ENCODE measurements at places on chromosomes 12 and 14.
A peak's percentile ranks its signal among the peaks of the same experiment; 100 is the strongest.

- DNase-seq, result no peak
These were observed 70.9 kb downstream of the FERMT2 start for GRCh38 chr14:52879958-52880357.

GRCh38 chr12:107775093-107775721 is 703 bp downstream of the ASCL4 start:
- peak; percentile 7 for DNase-seq

DNA sequence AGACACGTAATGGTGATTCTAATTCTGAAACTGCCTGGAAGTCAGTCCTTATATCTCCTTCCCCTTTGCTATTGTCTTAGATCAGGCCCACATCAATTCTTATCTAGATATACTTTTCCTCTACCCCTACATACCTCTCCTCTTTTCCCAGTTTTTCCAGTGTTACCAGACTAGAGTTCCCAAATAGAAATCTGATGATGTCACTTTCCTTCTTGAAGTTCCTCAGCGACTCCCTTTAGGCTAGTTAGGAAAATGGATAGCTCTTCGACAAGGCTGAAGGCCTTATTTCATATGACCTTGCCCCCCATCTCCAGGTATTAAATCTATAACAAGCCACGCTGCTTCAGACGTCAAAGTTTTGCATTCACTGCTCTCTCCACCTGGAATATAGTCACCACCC is 201.1 kb upstream of the ATP2B1 start:
- no peak for DNase-seq

DNA sequence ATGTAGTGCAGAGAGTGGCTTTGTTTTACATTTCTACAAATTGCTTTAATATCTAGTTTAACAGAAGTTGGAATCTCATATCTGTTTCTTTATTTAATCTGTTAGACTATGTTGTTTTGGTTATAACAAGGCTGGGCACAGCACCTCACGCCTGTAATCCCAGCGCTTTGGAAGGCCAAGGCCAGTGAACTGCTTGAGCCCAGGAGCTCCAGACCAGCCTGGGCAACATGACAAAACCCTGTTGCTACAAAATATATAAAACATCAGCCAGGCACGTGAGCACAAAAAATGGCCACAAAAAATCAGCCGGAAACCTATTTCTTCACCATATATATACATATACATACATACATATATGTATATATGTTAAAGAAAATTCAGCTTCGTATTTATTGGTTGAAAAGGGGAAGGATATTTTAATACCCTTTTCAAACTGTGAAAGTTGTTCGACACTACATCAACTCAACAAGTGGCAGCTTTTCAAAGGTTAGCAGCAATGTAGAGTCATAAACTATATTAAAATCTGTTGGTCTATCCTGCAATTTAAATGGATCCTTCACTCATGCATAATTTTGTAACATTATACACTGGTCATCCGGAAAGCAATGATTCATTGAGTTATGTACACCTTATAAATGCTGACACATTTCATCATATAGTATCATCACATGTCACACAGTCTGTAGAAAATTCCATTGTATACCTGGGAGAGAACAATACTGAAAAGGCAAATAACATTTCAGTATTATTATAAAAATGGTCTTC is 7.1 kb downstream of the NR2C1 start:
- DNase-seq, result no peak

DNA sequence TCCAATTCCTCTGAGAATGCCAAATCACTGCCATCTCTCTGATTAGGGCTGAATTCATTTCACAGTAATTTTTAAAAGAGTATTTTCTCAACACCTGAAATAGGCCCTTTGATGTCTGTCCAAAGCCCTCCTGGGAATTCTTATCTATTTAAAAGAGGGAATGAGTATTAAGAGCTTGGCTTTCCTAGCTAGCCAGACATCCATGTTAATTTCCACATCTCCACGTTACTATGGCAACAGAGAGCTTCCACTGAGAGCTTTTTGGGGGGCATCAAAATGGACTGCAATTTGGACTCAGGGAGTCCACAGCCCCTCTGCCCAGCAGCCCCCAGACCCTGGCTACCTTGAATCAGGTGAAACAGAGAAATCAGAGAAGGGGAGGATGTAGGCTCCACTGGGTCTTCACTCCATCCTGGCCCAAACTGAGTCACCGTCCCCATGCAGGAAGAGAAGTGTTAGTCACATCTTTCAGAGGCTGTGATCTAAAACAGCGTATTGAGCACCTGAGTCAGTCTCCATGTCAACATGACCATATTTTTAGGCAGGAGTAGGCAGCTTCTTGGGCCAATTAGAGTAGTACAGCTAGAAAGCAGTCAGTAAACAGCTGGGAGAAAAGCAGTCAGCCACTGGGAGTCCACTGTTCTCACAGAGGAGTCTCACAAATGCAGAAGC is 7.0 kb upstream of the FICD start:
- no peak for DNase-seq

DNA sequence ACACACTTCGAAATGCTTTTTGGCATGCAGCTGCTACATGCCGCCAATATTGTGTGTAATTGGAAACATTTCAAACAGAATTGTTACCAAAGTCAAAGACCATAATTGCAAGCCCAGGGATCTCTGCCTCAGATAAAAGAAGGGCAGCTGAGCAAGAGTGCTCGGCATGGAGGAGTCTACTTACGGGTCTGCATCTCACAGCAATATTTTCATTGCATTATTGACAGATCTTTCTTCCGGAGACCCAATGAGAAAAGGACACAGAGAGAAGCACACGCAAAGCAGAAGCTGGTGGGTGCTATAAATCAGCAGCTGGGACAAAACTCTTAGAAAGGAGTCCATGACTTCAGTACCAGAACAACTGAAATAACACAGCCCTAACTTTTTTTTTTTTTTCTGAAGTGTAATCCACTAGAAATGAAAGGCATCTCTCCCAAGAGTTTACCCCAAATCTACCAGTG is 4.9 kb downstream of the PRICKLE1 start:
- no peak for DNase-seq

- no peak for DNase-seq
These were observed 390.2 kb upstream of the PRICKLE1 start for GRCh38 chr12:42979746-42980145.

DNA sequence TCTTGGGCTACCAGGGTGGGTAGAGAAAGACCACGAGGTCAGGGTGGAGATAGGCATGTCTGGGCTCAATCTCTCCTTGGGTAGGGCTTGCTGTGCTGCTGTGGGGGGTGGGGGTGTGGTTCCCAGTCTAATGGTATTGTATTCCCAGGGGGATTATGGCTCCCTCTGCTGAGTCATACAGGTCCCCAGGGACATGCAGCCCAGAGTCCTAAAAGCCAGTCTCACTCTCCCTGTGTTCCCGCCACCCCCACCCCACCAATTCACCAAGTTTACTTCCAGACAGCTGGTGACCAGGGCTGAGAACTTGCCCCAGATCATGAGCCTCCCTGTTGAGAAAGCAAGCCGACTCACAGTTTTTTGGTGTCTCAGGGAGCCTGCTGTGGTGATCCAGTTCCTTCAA is 367.6 kb downstream of the C12orf75 start:
- no peak for DNase-seq

DNA sequence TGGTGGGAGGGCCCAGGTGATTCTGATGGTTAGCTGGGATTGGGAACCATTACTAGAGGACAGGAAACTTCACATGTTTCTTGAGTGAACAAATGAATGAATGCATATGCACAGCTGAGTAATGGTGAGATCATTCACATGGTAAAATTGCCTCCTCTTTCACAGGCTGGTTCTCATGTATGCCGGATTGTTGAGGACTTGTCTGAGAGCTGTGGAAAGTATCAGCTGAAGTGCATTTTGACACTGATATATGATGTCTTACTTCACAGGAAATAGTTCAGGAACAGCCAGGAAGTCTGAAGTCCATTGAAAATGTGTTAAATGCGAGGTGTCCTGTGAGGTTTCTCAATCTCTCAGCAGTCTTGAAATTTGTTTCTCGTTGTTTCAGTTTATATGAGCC is 77.6 kb upstream of the DACT1 start:
- DNase-seq, result no peak

GRCh38 chr12:130714591-130715149 is 1.4 kb downstream of the RIMBP2 start:
- no peak for DNase-seq

GRCh38 chr12:117850048-117850447 is 118.7 kb downstream of the KSR2 start:
- DNase-seq, result peak; percentile 60

GRCh38 chr14:105099778-105100177 is 34.5 kb upstream of the GPR132 start:
- DNase-seq, result no peak
